Esophagus (tissue), 2 donors: ENCODE measurements at places on chromosomes 4 and X. TPM values are rescaled to one million over a fixed set of nuclear protein-coding genes. Genes with fewer than 3 reads are reported as not detected.

Gene CXCL6
- polyA plus RNA-seq = 1.4 TPM

Gene GYG2
- polyA plus RNA-seq = 0.16 TPM

Gene OTUD6A
- not detected for polyA plus RNA-seq

Gene HDX
- polyA plus RNA-seq = 0.29 TPM

Gene SLITRK4
- 0.06 TPM for polyA plus RNA-seq

Gene NAP1L3
- 0.08 TPM for polyA plus RNA-seq

Gene CFAP47
- polyA plus RNA-seq = not detected

Gene GPRIN3
- 0.20 TPM for polyA plus RNA-seq

Gene XPNPEP2
- polyA plus RNA-seq = 0.14 TPM

Gene RBM47
- 39.4 TPM for polyA plus RNA-seq

Gene ASIC5
- not detected for polyA plus RNA-seq

Gene TRPC3
- 0.04 TPM for polyA plus RNA-seq

Gene PNMA5
- not detected for polyA plus RNA-seq

Gene DCAF8L2
- not detected for polyA plus RNA-seq

Gene CYBB
- 0.67 TPM for polyA plus RNA-seq

Gene CC2D2A
- 4.0 TPM for polyA plus RNA-seq

Gene FGFR3
- polyA plus RNA-seq = 97.6 TPM

Gene CDKL5
- polyA plus RNA-seq = 1.5 TPM

Gene NDNF
- 1.1 TPM for polyA plus RNA-seq

Gene ATP1B4
- polyA plus RNA-seq = not detected

Gene TAF9B
- polyA plus RNA-seq = 10.6 TPM

Gene PHEX
- 0.09 TPM for polyA plus RNA-seq

Gene NUDT6
- 2.9 TPM for polyA plus RNA-seq
